ENCODE measurements at places on chromosomes 5 and 9.

DNA sequence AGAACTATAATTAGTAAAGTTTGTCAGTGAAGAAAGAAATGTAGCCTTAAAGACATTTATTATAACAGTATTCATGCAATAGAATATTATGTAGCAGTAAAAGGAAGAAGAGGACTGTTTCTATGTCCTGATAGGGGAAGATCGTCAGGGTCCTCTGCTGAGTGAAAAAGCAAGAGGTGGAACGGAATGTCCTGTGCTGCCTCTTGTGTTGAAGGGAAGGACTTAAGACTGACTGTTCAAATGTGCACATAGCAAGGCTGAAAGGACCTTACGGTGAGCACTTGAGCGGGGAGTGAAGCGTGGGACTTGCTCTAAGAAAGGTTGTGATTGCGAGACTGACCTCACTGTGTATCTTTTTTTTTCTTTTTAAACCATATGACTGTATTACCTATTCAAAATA lies 63.2 kb downstream of the SNX24 start:
- no peak for DNase-seq

- DNase-seq, result no peak
These were observed 293.4 kb upstream of the ACTBL2 start for GRCh38 chr5:57776035-57776434.

DNA sequence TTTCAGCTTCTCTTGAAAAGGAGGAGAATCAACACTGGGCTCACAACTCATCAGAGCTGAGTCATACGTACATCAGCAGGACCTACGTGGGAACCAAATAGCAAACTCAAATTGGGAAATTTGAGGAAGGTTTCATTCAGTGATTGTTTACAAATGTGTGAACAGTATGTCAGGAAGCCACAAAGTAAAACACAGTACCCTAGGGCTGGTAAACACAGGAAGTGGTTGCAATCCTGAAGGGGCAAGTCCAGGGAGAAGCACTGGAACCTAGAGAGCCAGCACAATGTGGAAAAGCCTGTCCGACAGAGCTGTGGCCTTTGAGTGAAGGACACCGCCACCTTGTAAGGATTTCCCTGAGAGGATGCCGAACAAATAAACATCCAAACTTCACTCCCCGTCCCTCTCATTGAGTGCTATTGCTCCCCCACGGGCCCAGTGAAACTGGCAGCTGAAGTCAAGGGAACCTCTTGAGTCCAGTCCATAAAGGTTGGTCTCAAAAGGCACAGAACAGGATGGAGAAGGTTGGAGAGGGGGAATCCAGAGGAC lies 26.7 kb upstream of the RICTOR start:
- DNase-seq, result no peak

- DNase-seq, result no peak
These were observed 398.0 kb downstream of the PSAT1 start for GRCh38 chr9:78694974-78695373.

GRCh38 chr9:30505311-30505710 lies 1879.1 kb upstream of the ACO1 start:
- no peak for DNase-seq

GRCh38 chr5:23506329-23507236 lies 826 bp upstream of the PRDM9 start:
- no peak for DNase-seq

- no peak for DNase-seq
These were observed 67.1 kb downstream of the ADAMTS2 start for GRCh38 chr5:179278119-179278518.

DNA sequence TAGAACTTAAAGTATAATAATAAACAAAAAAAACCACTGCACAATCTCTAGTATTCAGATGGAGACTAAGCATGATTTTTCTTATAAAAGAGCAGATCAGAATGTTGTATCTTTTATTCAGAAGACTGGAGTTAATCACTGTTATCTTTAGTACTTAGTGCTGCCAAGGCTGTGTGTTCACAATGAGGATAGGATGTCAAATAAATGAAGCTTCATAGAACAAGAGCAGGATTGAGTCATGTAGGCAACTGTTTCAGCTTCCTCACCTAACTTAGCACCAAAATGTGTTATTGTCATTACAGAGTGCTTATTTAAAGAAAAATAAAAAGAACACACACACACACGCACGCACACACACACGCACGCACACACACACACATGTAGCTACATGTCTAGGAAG lies 58.1 kb upstream of the CDKN2B start:
- DNase-seq, result no peak

DNA sequence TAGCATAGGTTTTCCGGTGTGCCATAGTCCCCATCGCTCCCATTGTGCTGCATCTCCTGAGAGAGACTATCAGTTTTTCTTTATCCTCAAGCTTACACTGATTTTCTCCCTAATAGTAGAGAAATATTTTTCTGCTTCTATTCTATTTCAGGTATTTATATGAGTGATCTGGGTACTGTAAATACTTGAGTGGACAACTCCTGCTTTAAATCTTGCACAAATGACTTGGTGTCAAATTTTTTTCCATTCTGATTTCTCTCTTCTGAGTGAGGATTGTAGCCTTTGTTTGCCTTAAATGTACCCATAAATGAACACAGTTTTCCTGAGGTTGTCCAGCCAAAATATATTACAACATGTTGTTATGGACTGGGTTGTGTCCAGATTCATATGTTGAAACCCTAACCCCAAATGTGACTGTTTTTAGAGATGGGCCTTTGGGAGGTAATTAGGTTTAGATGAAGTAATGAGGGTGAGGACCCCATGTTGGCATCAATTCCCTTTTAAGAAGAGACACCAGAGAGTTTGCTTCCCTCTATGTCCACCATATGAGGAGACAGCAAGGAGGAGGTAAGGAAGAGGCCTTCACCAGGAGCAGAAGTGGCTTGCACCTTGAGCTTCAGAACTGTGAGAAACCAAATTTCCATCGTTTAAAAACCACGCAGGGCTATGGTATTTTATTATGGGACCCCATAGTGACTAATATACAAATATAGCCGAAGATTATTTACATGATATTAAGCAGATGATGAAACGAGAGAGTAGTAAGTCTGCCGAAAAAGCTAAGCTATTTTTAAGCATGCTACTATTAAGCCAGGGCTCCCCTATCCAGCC lies 336.4 kb upstream of the MPDZ start:
- no peak for DNase-seq

GRCh38 chr5:157917899-157918809 lies 59.2 kb upstream of the CLINT1 start:
- DNase-seq, result peak; percentile 33

DNA sequence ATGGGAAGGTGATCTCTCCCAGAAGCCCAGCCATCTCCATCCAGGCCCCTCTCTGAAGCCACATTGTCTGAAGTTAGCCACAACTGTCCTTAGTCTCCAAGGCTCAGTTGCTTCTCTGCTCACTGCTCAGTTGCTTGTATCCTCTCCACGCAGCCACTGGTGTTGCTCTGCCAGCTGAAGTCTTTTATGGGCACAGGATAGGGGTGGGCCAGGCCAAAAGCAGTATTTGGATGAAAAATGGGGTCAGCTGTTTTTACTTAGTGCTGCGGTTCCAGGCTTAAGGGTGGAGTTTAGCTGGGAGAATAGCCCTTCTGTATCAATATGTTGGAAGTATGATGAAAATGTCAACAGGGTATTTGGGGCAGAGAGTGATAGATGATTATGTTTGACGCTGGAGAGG lies 168.8 kb upstream of the PPP1R2B start:
- DNase-seq, result no peak
